Heart left ventricle (tissue), 16 donors: ENCODE measurements at places on chromosomes 4 and X.

DNA sequence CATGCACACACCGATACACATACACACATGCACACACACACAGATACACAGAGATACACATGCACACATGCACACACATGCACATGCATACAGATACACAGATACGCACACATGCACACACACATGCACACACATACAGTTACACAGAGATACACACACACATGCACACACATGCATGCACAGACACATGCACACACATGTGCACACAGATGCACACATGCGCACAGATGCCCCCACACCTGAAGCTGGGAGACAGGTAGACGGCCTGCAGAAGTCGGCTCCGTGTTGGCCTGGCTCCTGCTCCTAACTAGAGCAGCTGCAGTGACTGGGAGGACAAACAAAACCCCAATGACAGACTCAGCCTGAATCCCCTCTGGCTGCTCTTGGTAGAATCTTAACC, 46.8 kb downstream of the PSAPL1 start:
- no peak overlapping the region for H3K27ac ChIP-seq
- no peaks in the 10 kb centered on the region for H3K27me3 ChIP-seq
- peak; percentile 7 for DNase-seq
- no peak overlapping the region for H3K4me3 ChIP-seq
- no peaks in the 10 kb centered on the region for H3K4me1 ChIP-seq

GRCh38 chrX:39898147-39898546, 199.6 kb downstream of the BCOR start:
- no peak overlapping the region for H3K4me3 ChIP-seq
- DNase-seq: no peak
- H3K27me3 ChIP-seq: no peaks in the 10 kb centered on the region
- no peaks in the 10 kb centered on the region for H3K36me3 ChIP-seq
- peaks cover 38% of the 10 kb centered on the region for H3K4me1 ChIP-seq
- peak overlapping the region; percentile 42 for H3K27ac ChIP-seq

DNA sequence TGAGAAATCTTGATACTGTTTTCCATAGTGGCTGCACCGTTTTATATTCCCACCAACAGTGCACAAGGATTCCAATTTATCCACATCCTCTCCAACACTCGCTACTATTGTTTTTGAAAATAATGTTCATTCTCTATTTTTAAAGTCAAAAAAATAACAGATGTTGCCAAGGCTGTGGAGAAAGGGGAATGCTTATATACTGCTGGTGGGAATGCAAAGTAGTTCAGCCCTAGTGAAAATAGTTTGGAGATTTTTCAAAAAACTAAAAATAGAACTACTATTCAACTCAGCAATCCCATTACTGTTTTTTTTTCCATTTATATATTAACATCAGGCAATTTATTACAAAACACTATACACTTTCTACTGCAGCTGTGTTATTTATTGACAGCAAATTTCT, 208.7 kb downstream of the CBLL2 start:
- H3K36me3 ChIP-seq: no peaks in the 10 kb centered on the region
- DNase-seq: no peak
- no peak overlapping the region for H3K27ac ChIP-seq
- no peaks in the 10 kb centered on the region for H3K27me3 ChIP-seq
- H3K4me1 ChIP-seq: no peaks in the 10 kb centered on the region
- H3K4me3 ChIP-seq: no peak overlapping the region

DNA sequence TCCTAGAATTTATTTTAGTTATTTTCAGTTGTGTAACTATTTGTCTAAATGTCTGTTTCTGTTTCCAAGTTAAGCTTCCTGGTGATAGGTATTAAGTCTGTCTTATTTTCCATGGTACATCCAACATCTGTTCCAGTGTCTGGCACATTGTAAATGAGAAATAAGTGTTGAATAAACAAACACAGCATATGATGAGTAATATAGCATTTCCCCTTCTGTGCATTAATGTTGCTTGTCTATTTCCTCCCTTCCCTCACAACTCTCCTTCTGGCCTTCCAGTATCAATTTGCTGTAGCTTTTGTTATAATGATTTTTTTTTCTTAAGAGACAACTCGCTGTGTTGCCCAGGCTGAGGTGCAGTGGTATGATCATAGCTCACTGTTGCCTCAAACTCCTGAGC, 36.1 kb downstream of the COPS4 start:
- no peak for DNase-seq
- H3K27ac ChIP-seq: no peak overlapping the region
- no peak overlapping the region for H3K4me3 ChIP-seq
- H3K27me3 ChIP-seq: no peaks in the 10 kb centered on the region
- no peaks in the 10 kb centered on the region for H3K4me1 ChIP-seq

GRCh38 chrX:139758809-139759208, 50.8 kb upstream of the MCF2 start:
- no peaks in the 10 kb centered on the region for H3K4me1 ChIP-seq
- no peaks in the 10 kb centered on the region for H3K36me3 ChIP-seq
- no peak overlapping the region for H3K4me3 ChIP-seq
- no peak overlapping the region for H3K27ac ChIP-seq
- no peak for DNase-seq

DNA sequence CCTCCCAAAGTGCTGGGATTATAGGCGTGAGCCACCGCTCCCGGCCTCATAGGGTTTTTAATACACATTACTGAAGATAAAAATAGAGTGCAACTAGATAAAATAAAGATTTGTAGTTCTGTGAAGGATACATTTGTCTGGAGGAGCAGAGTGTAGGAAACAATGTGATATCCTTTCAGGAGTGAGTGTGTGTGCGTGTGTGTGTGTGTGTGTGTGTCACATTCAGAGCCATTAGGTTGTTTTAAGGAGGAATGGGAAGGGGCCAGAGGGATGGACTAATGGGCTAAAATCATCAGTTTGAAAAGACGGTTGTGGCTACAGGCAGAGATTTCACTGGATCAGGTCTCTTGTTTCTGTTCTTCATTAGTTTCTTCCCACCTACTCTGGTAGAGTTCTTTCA, 40.0 kb downstream of the RBPJ start:
- no peaks in the 10 kb centered on the region for H3K27me3 ChIP-seq
- no peak for DNase-seq
- H3K4me3 ChIP-seq: no peak overlapping the region
- peaks cover 8% of the 10 kb centered on the region for H3K4me1 ChIP-seq
- no peak overlapping the region for H3K27ac ChIP-seq

DNA sequence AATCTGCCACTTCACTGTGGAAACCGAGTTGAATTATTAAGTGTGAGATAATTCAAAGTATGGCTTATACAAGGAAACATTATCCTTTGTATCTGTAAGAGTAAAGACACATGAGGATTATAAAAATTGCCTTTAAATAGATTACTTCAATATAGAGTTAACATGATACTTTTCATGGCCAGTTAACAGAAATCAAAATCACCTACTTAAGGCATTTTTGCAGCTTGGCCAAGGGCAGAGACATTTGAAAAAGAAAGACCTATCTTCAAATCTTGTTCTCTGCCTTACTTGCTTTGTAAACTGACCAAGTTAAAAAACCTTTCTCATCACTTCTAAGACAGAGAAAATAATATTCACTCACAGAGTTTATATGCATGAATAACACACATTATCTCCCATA, 44.9 kb upstream of the GUCY1B1 start:
- H3K27me3 ChIP-seq: no peaks in the 10 kb centered on the region
- H3K36me3 ChIP-seq: no peaks in the 10 kb centered on the region
- DNase-seq: no peak
- no peak overlapping the region for H3K27ac ChIP-seq

DNA sequence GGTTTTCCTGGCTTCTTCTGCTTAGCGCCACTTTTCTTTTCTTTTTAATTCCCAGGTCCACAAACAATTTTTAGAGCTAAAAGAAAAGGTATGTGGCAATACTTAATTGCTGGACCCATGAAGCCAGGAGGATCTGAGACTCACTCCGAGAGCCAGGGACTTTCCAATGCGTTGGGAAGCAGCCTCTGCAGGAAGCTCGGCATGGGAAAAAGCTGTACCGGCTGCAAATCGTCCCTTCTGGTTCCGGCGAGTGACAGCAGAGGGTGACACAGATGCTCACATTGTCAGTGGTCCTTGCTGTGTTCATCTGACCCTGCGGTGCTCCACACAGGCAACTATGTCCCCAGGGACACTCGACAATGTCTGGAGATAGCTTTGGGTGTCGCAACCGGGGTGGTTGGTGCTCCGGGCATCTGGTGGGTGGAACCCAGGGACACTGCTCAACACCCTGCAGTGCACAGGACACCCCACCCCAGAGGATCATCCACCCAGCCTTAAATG, 164.0 kb downstream of the PRKX start:
- H3K4me1 ChIP-seq: no peaks in the 10 kb centered on the region
- no peaks in the 10 kb centered on the region for H3K36me3 ChIP-seq
- H3K4me3 ChIP-seq: peak overlapping the region; percentile 50
- DNase-seq: no peak

DNA sequence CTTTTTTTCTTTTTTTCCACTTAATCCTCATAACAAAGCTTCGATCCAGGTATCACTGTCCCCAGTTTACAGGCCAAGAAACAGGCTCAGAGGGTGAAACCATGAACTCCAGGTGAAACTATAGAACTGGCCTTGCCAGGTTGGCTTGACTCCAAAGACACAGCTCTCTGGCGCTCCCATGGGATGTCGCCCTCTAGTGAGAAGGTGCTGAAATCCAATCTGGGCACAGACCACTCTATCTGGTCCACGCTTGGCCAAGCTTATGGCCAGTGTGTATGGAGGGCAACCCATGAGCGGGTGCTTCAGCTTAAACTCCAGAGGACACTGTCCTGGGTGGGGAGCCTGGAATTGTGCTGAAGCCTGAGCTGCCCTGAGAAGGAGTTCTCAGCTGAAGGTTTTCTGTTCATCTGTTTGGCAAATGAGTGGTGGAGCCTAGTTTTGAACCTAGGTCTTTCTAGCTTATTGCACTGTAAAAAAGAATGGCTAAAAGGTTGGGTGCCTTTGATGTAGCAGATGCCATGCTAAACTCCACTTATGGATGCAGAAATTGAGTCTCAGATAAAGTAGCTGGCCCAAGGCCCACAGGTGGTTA, 70.5 kb downstream of the SEL1L3 start:
- no peak overlapping the region for H3K4me3 ChIP-seq
- peaks cover 3% of the 10 kb centered on the region for H3K36me3 ChIP-seq
- H3K4me1 ChIP-seq: no peaks in the 10 kb centered on the region

- H3K4me1 ChIP-seq: no peaks in the 10 kb centered on the region
- peaks cover 16% of the 10 kb centered on the region for H3K27me3 ChIP-seq
- no peak overlapping the region for H3K4me3 ChIP-seq
- DNase-seq: no peak
- H3K27ac ChIP-seq: no peak overlapping the region
Observed at GRCh38 chrX:137062915-137063617, 29.3 kb upstream of the GPR101 start.

- no peak overlapping the region for H3K27ac ChIP-seq
- no peaks in the 10 kb centered on the region for H3K4me1 ChIP-seq
- no peak for DNase-seq
Observed at GRCh38 chr4:56241500-56241899, 145.8 kb downstream of the AASDH start.

- DNase-seq: no peak
- H3K36me3 ChIP-seq: no peaks in the 10 kb centered on the region
- peaks cover 91% of the 10 kb centered on the region for H3K27me3 ChIP-seq
- H3K4me1 ChIP-seq: peaks cover 35% of the 10 kb centered on the region
Observed at GRCh38 chr4:13548059-13548983, 4.0 kb upstream of the NKX3-2 start.

- DNase-seq: no peak
- H3K27me3 ChIP-seq: no peaks in the 10 kb centered on the region
- no peak overlapping the region for H3K27ac ChIP-seq
- no peaks in the 10 kb centered on the region for H3K4me1 ChIP-seq
- no peaks in the 10 kb centered on the region for H3K36me3 ChIP-seq
- no peak overlapping the region for H3K4me3 ChIP-seq
Observed at GRCh38 chr4:162865102-162865501, 301.6 kb downstream of the NAF1 start.

DNA sequence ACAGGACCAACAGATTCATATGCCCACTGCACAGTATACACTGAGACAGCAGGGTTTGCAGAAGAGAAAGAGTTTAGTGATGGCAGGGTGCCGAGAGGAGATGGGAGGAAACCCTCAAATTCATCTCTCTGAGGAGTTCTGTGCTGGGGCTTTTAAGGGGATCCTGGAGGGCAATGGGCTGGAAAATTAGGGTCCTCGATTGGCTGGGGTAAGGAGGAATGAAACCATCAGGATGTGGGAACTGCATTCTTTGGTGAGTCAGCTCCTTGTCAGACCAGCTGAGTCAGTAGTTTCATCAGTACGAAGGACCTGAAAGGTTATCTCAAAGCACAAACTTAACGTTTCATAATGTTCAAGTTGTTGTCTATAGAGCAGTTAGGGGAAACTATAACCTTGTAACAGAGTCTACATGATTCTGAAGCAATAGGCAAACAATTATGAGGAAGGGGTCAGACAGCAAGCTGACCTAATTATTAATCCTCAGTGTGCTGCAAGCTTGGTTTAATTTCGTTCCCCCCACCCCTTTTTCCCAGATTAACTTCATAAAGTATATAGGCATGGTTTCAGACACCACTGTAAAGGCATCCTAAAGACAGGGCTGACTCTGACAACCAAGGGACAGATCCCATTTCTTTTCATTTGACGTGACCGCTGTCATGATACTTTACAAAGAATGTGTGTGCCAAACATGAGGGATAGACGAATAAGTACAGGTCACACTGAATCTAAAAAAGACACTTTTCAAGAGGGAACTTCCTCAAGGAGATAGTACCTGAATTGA, 1.5 kb upstream of the MSMO1 start:
- no peak for DNase-seq
- H3K4me1 ChIP-seq: peaks cover 10% of the 10 kb centered on the region
- no peaks in the 10 kb centered on the region for H3K36me3 ChIP-seq
- H3K27ac ChIP-seq: no peak overlapping the region
- no peaks in the 10 kb centered on the region for H3K27me3 ChIP-seq
- H3K4me3 ChIP-seq: no peak overlapping the region

DNA sequence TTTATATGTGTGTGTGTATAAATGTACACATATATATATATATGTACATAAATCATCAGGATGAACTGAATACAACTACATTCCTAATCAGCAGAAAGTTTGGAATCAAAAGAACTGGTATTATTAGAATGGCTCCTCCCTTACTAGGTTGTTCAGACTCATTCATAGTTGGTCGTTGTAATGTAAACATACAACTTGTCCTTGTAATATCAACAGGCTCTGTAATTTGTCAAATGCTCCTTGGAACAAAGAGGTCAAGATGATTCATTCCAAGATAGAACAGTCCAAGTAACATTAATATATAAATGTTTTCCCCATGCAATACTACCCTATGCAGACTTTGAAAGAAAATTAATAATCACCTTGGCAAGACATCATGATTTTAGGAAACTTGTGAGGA, 351.4 kb upstream of the SMIM31 start:
- H3K4me1 ChIP-seq: no peaks in the 10 kb centered on the region
- H3K27me3 ChIP-seq: no peaks in the 10 kb centered on the region
- H3K36me3 ChIP-seq: no peaks in the 10 kb centered on the region
- no peak overlapping the region for H3K4me3 ChIP-seq
- H3K27ac ChIP-seq: no peak overlapping the region
